Stimulated activated CD4-positive, alpha-beta T cell treated with anti-CD3 and anti-CD28 coated beads, Interleukin-12 subunit alpha, Interleukin-12 subunit beta, amount 100 ng/mL, for 24 hours (primary cell): ENCODE measurements at places on chromosomes 1 and 21.

DNA sequence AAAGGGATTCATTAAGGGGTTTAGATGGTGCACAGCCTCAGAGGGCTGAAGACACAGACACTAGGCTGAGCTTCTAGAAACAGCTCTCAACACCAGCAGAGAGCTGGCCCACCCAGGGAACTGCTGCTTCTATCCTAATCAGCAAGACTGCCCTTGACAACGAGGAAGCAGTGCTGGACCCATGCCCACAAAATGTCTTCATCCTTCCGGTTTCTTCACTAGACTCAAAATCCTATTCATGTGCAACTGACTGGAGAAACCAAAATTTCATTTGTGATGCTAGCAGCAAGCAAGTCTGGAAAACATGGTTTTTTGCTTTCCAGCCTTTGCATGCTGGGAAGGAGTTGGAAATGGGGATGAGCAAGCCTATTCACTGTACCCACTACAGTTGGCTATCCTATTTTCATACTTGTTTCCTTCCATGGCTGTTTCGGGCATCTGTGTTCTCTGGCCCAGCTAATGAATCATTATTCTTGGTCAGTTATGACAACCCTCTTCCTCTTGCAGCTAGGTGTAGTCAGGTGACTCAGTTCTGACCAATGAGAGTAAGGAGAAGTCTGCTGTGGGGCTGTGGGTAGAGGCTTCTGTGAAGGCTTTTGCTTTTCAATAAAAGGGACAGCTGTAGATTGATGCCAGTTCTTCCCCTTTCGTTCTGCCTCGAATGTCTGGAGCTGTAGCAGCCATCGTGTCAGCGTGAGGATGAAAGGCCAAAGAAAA lies 14.6 kb upstream of the TMEM61 start:
- no peak for DNase-seq

DNA sequence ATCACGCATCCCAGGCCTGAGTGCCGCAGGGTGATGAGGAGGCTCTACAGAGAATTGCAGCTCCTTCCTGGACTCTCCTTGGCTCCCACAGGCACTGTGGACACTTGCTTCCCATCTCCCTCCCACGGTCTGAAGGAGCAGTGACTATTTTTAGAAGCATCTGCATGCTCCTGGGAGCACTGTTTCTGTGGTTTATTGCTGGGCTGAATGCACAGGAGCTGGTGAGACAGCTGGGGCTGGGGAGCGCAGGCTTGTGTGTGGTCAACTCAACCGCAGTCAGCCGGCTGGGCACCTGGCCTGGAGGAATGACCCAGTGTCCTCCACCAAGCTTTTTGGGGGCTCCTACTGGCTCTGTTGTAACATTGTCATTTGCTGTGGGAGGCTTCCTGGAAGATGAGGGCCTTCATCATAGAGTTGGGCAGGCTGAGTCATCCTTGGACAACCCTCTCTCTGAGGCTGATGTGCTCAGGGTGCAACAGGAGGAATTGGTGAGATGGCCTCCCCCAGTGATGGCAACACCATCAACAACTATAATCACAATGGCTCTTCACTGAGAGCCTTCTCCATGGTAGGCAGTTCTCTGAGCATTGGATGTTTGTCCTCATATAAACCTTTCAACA lies 1.7 kb downstream of the NFASC start:
- DNase-seq, result no peak

DNA sequence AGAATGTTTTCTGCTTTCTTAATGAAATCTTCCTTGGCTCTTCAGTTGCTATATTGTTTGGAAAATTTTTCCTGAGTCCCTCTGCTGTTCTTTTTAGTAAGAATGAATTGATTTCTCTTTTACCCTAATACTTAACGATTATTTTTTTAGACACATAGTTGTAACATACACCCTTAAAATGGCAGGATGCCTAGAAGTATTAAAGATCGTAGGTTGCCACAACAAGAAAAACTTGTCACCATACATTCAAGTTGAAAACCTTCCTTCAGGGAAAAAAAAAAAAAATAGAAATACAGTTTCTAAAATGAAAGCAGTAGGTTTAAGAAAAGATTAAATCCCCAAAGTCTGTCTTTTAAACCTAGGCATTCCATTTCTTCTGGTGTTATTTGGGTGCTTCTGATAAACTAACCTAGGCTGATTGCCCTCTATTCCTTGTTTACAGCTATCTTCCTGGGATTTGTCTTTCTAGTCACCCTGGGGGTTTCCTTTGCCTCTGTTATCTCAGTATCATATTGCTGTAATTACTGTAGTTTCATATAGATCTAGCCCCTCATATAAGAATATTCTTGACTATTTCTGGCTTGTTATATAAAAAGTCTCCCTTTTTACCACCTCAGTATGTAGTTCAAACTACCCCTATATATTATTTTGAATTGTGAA lies 16.8 kb downstream of the SUCO start:
- DNase-seq, result no peak

DNA sequence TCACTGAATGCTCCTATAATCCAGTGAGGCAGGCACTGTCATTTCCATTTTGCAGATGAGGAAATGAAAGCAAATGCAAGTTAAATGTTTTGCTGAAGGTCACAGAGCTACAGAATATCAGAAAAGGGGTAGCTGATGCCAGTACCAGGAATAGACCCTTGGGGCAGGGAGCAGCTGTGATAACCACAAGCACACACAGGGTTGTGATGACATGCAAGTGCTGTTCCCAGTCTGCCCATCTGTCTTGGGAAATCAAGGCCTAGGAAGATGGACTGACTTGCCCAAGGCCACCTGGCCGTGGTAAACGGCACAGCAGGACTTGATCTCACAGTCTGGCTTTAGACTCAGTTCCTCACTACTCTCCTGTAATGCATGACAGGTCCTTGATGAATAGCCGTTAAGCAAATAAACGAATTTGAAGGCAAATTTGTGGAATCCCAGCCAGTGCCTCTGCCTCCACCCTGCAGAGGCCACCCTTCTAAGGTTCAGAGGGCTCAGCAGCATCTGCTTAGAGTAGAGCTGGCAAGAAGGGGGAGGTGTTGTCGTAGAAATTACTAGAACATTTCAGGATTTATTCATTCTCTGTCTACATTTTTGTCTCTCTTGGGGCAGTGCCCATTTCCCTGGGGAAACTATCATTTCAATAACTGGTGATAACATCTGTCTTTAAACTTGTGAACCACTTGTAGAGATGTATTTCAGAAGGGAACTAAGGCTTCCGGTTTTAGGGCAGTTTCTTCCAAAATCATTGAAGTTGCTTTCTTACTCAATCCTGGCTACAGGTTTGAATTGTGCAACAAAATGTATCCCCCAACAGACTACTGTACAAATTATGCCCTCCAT lies 53.2 kb upstream of the MRPS6 start:
- no peak for DNase-seq

GRCh38 chr1:6054596-6054995 lies 8.9 kb downstream of the KCNAB2 start:
- DNase-seq, result no peak

- no peak for DNase-seq
Observed at GRCh38 chr21:21085206-21085605, 87.0 kb downstream of the NCAM2 start.

GRCh38 chr21:35932232-35932911 lies 128.0 kb downstream of the SETD4 start:
- DNase-seq, result no peak

DNA sequence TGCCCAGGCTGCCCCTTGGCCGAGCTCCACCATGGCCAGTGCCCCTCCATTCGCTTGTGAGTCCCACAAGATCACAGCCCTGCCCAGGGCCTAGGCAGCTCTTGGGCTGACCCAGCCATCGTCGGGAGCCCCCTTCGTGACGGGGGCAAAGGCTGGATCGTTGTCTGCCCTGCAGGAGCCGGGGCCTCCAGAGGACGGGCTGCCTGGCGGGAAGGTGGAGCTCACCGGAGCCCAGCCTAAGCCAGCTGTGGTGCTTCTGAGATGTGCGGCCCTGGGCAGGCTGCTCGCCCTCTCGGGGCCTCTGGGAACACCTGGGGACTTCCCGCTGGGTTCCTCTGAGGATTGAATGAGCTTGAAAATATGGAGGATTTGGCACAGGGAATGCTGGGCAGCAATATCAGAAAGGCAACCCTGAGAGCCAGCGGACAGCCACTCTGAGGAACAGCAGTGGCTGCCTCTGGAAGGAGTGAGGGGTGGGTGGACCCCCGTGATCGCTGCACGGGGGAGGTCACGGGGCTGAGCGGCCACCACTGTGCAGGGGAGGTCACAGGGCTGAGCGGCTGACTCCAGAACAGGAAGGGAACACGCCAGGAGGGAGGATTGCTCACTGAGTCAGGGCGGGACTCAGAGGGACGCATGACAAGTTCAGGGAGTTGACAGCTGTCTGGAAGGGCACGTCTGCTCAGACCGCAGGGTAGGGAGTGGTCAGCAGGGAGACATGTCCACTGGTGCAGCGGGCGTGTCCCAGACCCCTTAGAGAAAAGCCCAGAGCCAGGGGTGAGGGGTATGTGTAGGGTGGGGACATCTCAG lies 19.3 kb downstream of the TP73 start:
- no peak for DNase-seq

- no peak for DNase-seq
Observed at GRCh38 chr1:190273161-190273560, 204.5 kb downstream of the BRINP3 start.

GRCh38 chr21:31011412-31011811 lies 26.9 kb downstream of the KRTAP19-8 start:
- DNase-seq, result no peak

GRCh38 chr1:201917362-201918033 lies 28.8 kb downstream of the SHISA4 start:
- DNase-seq, result no peak

DNA sequence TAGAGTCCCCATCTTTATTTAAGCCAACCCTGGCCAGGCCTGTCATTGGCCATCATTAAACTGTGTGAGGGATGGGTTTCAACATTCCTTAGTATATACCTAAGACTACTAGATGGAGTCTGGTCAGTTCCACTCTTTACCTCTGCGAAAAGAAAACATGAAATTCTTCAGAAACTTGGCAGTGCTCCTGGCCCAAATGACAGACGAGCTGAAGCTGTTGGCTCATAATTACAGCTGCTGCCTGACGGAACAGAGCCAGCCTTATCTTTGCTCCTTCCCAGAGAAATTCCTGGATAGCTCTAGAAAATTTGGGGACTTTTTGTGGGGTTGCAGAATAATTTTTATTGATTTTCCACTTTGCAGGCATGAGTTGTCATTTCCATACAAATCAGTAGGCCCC lies 30.4 kb downstream of the NPHS2 start:
- DNase-seq, result no peak

DNA sequence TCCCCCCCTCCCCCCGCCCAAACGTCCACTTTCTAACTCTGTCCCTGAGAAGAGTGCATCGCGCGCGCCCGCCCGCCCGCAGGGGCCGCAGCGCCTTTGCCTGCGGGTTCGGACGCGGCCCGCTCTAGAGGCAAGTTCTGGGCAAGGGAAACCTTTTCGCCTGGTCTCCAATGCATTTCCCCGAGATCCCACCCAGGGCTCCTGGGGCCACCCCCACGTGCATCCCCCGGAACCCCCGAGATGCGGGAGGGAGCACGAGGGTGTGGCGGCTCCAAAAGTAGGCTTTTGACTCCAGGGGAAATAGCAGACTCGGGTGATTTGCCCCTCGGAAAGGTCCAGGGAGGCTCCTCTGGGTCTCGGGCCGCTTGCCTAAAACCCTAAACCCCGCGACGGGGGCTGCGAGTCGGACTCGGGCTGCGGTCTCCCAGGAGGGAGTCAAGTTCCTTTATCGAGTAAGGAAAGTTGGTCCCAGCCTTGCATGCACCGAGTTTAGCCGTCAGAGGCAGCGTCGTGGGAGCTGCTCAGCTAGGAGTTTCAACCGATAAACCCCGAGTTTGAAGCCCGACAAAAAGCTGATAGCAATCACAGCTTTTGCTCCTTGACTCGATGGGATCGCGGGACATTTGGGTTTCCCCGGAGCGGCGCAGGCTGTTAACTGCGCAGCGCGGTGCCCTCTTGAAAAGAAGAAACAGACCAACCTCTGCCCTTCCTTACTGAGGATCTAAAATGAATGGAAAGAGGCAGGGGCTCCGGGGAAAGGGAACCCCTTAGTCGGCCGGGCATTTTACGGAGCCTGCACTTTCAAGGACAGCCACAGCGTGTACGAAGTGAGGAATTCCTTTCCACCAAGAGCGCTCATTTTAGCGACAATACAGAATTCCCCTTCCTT lies 158.1 kb downstream of the RUNX1 start:
- no peak for DNase-seq

GRCh38 chr1:214492401-214493075 lies 58.9 kb downstream of the PTPN14 start:
- no peak for DNase-seq

DNA sequence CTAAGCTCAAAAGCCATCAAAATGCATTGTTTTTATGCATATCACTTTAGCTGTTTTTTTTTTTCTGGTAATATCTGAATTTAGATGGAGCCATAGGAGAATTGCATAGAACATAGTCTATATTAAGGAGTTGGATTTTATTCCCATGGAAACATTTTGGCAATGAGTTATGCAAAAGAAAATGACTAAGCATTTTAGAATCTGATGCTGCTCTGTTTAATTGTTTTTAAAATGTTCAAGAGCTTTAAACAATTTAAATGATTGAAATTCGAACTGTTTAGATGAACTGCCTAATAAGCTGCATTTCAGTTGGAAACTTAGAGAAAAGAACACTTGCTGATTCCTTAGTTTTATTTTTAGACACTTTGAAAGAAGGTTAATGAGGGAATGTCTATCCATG lies 1531.5 kb upstream of the B3GALT2 start:
- no peak for DNase-seq

GRCh38 chr1:2455757-2456156 lies 20.3 kb upstream of the PLCH2 start:
- DNase-seq, result no peak

GRCh38 chr1:110056776-110057175 lies 13.7 kb downstream of the ALX3 start:
- DNase-seq, result no peak

DNA sequence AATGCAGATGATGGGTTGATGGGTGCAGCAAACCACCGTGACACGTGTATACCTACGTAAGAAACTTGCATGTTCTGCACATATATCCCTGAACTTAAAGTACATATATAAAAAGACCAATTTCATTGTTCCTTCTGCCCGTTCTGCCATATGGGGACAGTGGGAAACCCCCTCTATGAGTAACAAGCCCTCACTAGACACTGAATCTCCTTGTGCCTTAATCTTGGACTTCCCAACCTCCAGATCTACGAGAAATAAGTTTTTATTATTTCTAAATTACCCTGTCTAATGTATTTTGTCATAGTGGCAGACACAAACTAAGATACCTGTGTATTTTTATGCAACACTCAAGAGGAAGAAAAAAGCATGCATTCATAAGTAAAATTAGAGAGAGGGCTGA lies 10.0 kb downstream of the GBP7 start:
- no peak for DNase-seq

DNA sequence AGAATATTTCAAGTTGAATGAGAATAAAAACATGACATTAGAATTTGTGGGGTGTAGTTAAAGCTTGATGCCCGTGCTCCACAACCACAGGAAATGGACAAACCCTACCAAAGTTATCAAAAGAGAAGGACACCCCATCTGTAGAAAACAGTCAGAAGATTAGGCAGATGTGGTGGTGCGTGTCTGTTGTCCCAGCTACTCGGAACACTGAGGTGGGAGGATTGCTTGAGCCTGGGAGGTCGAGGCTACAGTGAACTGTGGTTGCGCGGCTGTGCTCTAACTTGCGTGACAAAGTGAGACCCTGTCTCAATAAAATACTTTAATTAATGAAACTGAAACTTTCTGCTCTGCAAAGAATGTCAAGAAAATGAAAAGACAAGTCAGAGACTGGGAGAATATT lies 1.5 kb upstream of the SPATC1L start:
- DNase-seq, result no peak

- DNase-seq, result no peak
Observed at GRCh38 chr1:167429612-167430011, 88.7 kb downstream of the CD247 start.

- no peak for DNase-seq
Observed at GRCh38 chr1:210437111-210437510, 108.4 kb downstream of the HHAT start.

- no peak for DNase-seq
Observed at GRCh38 chr21:39159342-39160063, 23.7 kb downstream of the PSMG1 start.
